ENCODE measurements at places on chromosomes 4 and X.

- H3K27ac ChIP-seq = no peak overlapping the region
- no peak overlapping the region for H3K4me3 ChIP-seq
- H3K36me3 ChIP-seq = no peaks in the 10 kb centered on the region
- no peak for DNase-seq
Observed at GRCh38 chr4:36614011-36614410, 332.6 kb downstream of the DTHD1 start.

DNA sequence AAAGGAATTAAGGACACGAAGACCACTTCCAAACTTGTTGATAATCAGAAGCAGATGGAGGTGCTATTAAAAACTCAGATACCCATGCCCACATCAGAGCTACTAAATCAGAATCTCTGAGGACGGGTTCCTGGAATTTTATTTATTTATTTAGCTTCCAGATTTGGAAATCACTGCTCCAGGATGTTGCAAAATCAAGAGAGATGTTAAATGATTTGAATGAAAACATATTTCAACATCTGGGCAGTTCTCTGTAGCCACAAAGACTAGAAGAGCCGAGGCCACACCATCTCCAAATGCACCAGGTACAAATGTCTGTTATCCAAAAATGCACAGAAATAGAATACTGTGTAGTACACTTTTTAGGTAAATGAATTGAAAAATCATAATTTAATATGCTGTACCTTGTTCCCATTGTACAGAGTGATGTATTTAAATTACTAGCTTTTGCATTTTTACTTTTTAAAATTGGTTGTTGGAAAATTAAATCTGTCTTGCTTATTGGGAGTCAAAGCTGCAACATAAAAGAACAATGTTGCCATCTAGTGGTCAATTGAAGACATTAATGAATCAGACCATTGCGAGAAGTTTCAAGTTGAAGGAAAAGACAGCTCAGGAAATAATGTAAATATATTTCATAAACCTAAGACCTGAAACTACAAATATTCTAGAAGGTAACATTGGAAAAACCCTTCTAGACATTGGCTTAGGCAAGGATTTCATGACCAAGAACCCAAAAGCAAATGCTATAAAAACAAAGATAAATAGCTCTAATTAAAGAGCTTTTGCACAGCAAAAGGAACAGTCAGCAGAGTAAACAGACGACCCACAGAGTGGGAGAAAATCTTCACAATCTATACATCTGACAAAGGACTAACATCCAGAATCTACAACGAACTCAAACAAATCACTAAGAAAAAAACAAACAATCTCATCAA is 151.3 kb upstream of the TTC29 start:
- H3K4me1 ChIP-seq = peaks cover 5% of the 10 kb centered on the region
- DNase-seq = no peak
- H3K36me3 ChIP-seq = no peaks in the 10 kb centered on the region
- no peak overlapping the region for H3K27ac ChIP-seq
- no peak overlapping the region for H3K4me3 ChIP-seq

DNA sequence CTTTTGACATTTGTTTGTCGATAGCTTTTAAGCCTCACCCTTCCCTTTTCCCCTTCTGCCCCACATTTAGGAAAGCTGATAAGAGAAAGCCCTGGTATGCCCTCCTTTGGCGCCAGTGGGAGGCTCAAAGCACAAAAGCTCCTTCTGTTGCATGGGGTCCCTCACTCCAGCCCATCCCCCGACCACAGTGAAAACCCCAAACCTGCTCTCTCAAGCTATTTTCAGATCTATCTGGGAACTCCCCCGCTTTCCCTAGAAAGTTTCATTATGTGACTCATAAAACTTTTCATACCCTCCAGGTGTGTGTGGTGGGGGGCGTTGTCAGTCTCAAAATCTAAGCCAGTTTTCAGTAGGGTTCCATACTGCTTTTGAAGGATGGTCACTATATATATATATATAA is 259.0 kb upstream of the PCDH7 start:
- H3K27ac ChIP-seq = no peak overlapping the region
- H3K4me1 ChIP-seq = no peaks in the 10 kb centered on the region
- H3K36me3 ChIP-seq = no peaks in the 10 kb centered on the region
- H3K27me3 ChIP-seq = no peaks in the 10 kb centered on the region

DNA sequence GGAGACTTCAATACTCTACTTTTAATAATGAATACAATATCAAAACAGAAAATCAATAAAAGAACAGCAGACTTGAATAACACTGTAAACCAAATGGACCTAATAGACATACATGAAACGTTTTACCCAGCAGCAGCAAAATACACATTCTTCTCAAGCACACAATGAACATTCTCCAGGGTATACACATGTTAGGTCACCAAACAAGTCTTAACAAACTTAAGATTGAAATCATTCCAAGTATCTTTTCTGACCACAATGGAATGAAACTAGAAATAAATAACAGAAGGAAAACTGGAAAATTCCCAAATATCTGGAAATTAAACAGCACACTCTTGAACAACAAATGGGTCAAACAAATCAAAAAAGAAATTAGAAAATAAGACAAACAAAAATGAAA is 145.0 kb upstream of the CT83 start:
- no peak for DNase-seq
- no peaks in the 10 kb centered on the region for H3K4me1 ChIP-seq
- H3K27me3 ChIP-seq = no peaks in the 10 kb centered on the region

DNA sequence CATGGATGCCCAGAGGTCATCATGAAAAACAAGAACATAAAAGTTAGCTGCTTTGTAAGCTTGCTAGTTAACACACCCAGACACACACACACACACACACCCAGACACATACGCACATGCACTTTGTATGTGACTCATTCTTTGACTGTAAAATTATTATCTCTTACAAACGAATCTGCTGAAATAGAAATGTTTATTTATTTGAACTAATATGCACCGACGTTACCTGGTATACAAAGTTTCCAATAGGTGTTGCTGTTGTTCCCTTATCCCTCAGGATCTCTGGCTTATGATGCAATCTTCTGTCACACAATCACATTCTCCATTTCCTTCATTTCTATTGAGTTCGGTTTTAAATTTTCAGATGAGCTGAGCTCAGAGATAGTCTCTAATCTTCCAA is 209.3 kb downstream of the PTTG2 start:
- no peak for DNase-seq
- H3K27ac ChIP-seq = no peak overlapping the region
- no peak overlapping the region for H3K4me3 ChIP-seq
- no peaks in the 10 kb centered on the region for H3K36me3 ChIP-seq
- H3K4me1 ChIP-seq = peaks cover 11% of the 10 kb centered on the region

- no peaks in the 10 kb centered on the region for H3K36me3 ChIP-seq
- no peak for DNase-seq
- no peak overlapping the region for H3K27ac ChIP-seq
- no peak overlapping the region for H3K4me3 ChIP-seq
Observed at GRCh38 chrX:39645178-39645895, 452.4 kb downstream of the BCOR start.

DNA sequence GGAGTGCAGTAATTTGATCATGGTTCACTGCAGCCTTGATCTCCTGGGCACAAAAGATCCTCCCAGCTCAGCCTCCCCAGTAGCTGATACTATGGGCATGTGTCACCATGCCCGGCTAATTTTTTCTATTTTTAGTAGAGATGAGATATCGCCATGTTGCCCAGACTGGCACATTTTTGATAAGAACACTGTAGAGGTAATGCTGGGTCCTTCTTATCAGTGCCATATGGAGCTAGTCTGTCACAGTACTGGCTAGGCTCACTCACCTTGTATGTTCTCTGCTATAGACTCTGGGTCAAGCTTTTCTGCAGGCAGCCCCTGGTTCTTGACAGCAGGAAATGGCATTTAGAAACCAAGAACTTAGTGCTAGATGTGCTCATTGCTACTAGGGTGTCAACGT is 53.9 kb downstream of the BCOR start:
- H3K36me3 ChIP-seq = peaks cover 4% of the 10 kb centered on the region
- no peak overlapping the region for H3K27ac ChIP-seq
- no peaks in the 10 kb centered on the region for H3K27me3 ChIP-seq
- DNase-seq = no peak

- no peak overlapping the region for H3K4me3 ChIP-seq
- no peaks in the 10 kb centered on the region for H3K36me3 ChIP-seq
- DNase-seq = no peak
- H3K27me3 ChIP-seq = no peaks in the 10 kb centered on the region
Observed at GRCh38 chrX:40816906-40817305, 81.6 kb upstream of the MED14 start.

GRCh38 chrX:40100537-40101429 is 3.0 kb upstream of the BCOR start:
- peaks cover 26% of the 10 kb centered on the region for H3K4me1 ChIP-seq
- no peak overlapping the region for H3K4me3 ChIP-seq
- DNase-seq = no peak
- no peaks in the 10 kb centered on the region for H3K27me3 ChIP-seq
- no peaks in the 10 kb centered on the region for H3K36me3 ChIP-seq

DNA sequence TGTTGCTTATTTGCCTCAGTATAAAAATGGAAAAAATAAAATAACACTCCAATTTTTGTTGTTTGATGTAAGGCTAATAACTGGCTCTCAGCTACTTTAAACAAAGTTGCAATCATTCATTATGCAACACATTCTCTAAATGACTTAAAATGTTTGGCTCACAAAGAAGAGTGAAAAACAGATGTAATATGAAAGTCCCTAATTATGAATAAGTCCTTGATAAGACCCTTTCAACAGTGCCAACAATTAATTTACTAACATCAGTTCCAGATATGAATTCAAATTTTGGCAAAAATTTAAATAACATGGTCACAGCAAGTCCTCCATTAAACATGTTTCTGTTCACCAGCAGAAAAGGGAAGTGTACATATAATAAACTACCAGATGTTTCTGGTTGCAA is 69.8 kb downstream of the PAPSS1 start:
- no peaks in the 10 kb centered on the region for H3K27me3 ChIP-seq
- H3K4me1 ChIP-seq = no peaks in the 10 kb centered on the region
- DNase-seq = no peak
- H3K27ac ChIP-seq = no peak overlapping the region
- H3K36me3 ChIP-seq = peaks cover 42% of the 10 kb centered on the region
- no peak overlapping the region for H3K4me3 ChIP-seq

DNA sequence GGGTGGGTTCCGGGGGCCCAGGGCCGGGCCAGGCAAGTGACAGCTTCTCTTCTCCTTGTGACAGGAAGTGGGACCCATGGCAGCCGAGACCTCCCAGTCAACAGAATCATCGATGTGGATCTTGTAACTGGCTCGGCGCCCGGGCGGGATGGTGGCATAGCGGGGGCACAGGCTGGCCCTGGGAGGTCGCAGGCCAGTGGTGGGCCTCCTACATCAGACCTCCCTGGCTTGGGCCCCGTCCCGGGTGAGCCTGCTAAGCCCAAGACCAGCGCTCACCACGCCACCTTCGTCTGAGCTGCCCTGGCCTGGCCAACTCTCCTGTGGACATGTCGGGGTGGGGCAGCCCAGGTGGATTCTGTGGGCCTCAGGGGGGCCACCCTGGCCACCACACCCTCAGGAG is 2.4 kb upstream of the HGFAC start:
- peaks cover 50% of the 10 kb centered on the region for H3K4me1 ChIP-seq
- peaks cover 2% of the 10 kb centered on the region for H3K27me3 ChIP-seq
- no peak for DNase-seq
- no peak overlapping the region for H3K4me3 ChIP-seq
- no peaks in the 10 kb centered on the region for H3K36me3 ChIP-seq
- H3K27ac ChIP-seq = no peak overlapping the region

GRCh38 chrX:6134255-6134654 is 94.4 kb downstream of the NLGN4X start:
- H3K27me3 ChIP-seq = no peaks in the 10 kb centered on the region
- no peaks in the 10 kb centered on the region for H3K36me3 ChIP-seq
- H3K27ac ChIP-seq = no peak overlapping the region
- no peak for DNase-seq
- H3K4me1 ChIP-seq = no peaks in the 10 kb centered on the region

GRCh38 chr4:66591968-66592367 is 921.7 kb upstream of the EPHA5 start:
- H3K4me1 ChIP-seq = no peaks in the 10 kb centered on the region
- no peak for DNase-seq
- H3K27me3 ChIP-seq = no peaks in the 10 kb centered on the region

All from suprapubic skin (tissue), 4 donors.